ENCODE measurements at places on chromosomes 16 and 17.

GRCh38 chr17:31798205-31798724 lies 60.8 kb downstream of the COPRS start:
- DNase-seq = no peak

DNA sequence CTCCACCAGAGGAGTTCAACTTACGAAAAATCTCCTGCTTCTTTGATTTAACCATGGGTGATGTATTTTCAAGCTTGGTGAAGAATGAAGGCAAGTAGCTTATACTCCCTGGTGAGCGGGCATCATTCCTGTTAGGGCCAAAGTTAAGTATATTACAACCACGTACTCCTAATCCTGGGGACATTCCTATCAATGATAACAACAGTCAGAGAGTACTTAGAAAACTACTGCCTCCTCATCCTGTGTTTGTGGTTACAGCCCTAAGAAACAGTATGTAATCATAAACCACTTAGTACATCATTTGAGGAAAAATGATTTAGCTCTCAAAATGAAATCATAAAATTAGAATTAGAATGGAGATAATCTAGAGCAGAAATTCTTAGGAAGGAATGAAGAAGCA lies 47.3 kb downstream of the TTC19 start:
- no peak for DNase-seq

- DNase-seq = peak; percentile 91
Observed at GRCh38 chr17:60525685-60526514, at the start of gene APPBP2. TSS of gene APPBP2 (minus strand) at chr17:60526242. CDS start at chr17:60525931, 311 bp downstream.

- DNase-seq = no peak
Observed at GRCh38 chr17:80947200-80947940, 44.3 kb upstream of the CHMP6 start.

DNA sequence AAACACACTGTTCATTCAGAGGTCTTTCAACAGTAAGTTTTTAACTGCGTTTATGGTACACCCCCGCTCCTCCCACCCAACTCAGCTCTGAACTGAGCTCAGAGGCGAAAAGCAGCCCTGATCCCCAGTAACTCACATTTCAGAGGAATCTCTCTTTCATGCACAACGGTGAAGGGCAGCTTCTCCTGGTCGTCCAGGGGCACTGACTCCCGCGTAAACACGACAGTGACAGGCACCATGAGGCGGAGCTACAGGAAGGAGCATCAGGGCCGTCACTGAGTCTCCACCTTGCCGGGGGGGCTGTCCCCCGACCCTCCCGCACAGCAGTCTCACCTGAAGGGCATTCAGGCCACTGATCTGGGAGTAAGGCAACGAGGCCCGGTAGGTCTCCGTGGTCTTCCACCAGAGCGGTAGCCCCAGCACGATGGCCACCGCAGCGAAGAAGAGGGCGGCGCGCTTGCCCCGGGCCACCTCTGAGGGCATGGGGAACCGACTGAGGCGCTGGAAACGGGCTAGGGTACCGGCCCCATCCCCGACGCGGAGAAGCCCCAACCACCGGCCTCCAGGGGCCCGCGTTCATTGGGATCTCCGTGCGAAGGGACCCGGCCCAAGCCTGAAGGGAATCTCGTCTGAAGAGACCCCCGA lies 486 bp downstream of the PIGS start:
- peak; percentile 75 for DNase-seq

- DNase-seq = peak; percentile 16
Observed at GRCh38 chr16:78505544-78506366, 406.3 kb downstream of the WWOX start.

DNA sequence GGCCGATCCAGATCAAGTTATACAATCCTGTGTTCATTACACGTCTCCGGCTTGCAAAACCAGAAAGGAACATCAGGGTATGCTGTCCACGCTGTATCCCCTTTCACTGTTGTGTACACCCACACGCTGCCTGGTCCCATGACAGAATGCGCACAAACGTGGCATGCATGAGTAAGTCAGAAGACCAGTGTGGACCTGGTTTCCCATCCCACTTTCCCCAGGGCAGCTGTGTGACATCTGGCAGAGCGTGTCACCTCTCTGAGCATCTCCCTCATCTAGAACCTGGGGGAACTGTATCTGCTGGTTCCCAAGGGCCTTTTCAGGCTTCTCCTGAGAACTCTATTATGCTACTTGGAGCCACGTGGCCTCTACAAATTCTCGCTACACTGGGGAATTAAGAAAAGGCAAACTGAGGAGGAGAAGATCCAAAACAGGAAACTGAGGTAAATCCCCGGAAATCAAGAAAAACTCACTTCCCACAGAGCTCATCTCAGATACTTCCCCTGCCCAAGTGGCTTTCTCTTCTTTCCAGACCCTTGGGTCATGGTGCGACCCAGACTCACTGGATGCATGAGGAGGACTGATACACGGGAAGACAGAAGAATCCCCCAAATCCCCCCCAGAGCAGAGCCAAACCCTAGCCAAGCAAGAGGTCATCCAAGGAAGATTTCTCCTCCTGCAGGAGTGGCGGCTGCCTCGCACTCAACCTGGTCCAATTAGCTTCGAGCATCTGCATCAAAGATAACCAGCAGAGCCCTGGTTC lies 139.3 kb downstream of the GAS7 start:
- DNase-seq = no peak

DNA sequence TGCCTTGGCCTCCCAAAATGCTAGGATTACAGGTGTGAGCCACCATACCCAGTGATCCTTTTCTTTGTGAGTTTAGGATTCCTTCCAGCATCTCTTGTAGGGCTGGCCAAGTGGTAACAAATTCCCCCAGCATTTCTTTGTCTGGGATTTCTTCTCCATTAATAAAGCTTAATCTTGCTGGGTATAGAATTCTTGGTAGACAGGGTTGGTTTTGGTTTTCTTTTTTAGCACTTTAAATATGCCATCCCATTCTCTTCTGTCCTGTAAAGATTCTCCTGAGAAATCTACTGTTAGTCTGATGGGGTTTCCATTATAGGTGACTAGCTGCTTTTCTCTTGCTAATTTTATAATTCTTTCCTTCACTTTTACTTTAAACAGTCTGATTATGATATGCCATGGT lies 173.0 kb upstream of the TOM1L1 start:
- DNase-seq = peak; percentile 2

DNA sequence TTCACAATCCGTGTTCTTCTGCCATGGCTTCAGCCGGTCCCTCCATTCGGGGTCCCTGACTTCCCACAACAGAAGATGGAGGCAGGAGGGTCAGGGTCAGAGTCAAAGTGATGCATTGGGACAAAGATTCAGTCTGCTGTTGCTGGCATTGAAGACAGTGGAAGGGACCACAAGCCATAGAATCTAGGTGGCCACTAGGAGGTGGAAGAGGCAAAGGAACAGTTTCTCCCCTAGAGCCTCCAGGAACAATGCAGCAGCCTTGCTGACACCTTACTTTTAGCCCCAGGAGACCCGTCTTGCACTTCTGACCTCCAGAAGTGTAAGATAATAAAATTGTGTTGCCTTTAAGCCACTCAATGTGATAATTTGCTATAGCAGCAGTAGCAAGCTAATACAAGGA lies 55.9 kb downstream of the MFSD11 start:
- DNase-seq = peak; percentile 80

DNA sequence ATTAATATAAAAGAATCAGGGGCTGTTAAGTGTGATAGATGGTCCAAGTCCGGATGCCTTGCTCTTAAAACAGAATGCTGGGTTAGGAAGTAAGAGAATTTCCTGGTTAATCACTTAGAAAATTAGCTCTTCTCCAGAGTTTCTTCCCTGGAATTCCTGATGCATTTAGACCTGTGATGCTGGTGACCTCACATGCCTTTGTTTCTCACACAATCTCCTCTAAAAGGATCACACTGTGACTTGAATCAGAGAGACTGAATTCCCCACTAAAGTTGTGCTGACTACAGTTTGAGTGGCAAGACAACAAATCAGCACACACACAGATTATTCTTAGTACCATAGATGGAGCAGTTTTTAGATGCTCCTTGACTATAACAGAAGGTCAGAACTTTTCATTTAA lies 4.4 kb upstream of the RNF43 start:
- peak; percentile 75 for DNase-seq

DNA sequence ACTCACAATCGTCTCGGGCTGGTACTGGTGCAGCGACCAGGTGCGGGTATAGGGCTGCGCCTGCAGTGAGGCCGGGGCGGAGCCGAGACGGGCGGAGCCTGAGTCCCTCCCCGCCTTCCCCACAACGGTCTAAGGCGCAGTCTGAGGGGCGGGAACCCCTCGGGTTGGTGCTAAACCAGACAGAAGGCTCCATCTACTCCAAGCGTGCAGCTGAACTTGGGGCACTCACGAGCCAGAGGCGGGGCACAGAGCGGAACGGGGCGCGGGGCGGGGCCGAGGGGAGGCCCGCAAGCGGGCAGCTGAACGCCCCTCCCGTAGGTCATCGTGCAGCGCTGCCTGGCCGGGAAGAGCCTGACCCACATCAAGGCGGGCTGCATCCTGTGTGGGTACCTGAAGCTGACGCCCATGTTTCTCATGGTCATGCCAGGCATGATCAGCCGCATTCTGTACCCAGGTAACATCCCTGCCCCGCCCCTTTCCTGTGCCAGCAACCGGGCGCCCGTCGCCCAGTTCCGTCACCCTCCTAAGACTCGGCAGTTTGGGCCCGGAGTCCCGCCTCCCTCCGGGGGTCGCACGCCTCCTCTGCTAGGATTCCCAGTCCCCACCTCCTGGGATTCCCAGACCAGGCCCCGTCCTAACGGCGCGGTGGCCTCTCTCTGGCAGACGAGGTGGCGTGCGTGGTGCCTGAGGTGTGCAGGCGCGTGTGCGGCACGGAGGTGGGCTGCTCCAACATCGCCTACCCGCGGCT lies 5.0 kb downstream of the SLC5A2 start:
- peak; percentile 53 for DNase-seq

DNA sequence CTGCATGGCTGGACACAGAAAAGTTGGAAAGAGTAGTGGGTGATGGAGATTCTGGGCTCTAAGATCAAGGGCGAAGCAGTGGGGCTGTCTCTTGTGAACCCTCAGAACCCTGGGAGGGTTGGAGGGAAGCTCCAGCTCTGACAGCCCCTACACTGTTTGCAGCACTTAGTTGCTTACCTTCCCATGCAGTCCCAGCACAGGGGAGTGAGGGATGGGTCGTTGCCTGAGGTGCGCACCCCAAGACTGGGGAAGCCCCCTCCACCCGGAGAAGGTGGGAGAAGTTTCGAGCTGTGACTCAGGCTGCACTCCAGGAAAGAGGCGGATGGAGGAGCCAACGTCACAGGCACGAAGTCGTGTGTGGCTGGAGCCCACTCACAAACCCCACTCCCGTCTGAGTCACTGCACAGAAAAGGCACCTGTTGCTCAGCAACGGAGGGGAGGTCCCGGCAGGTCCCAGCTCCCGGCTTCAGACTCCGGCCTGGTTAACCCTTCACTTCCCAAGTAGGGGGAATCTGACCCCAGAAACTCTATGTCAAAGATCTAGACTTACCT lies 60.1 kb downstream of the AIPL1 start:
- DNase-seq = peak; percentile 49

DNA sequence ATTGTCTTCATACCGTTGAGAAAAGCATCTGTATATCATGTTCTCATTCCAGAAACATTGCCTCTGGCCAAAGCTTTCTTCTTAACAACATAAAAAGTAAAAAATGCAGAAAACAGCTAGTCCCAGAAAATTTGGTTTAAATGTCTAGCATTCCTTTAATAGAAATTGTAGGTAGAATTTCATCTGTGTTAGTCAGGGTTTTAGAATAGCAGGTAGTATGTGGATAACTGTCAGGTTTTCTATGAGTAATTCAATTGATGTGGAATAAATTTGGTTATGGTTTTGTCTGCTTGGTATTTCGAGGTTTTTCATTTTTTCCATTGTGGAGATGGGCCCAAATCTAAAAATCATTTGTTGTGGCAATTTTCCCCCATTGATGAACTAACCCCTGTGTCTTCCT lies 616.7 kb downstream of the KCNJ2 start:
- no peak for DNase-seq

- DNase-seq = peak; percentile 77
Observed at GRCh38 chr16:69131167-69131838, 1.1 kb downstream of the CHTF8 start.

- DNase-seq = no peak
Observed at GRCh38 chr16:73371584-73372319, 323.8 kb upstream of the ZFHX3 start.

DNA sequence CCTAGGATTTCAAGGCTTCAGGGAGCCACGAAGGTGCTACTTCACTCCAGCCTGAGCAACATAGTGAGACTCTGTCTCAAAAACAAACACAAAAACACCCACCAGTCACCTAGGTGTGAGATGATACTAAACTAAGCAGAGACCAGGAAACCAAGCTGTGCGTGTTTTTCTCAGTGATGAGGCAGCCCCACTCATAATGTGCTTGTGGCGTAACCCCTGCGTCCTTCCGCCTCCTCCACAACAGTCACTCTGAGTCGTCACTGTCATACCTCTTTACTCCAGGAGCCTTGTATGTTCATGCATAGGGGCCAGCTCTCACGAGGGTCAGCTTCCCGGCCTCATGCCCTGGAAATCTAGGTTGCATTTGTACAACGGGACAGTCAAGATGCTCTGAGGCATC lies 31.1 kb upstream of the SLC47A1 start:
- no peak for DNase-seq

DNA sequence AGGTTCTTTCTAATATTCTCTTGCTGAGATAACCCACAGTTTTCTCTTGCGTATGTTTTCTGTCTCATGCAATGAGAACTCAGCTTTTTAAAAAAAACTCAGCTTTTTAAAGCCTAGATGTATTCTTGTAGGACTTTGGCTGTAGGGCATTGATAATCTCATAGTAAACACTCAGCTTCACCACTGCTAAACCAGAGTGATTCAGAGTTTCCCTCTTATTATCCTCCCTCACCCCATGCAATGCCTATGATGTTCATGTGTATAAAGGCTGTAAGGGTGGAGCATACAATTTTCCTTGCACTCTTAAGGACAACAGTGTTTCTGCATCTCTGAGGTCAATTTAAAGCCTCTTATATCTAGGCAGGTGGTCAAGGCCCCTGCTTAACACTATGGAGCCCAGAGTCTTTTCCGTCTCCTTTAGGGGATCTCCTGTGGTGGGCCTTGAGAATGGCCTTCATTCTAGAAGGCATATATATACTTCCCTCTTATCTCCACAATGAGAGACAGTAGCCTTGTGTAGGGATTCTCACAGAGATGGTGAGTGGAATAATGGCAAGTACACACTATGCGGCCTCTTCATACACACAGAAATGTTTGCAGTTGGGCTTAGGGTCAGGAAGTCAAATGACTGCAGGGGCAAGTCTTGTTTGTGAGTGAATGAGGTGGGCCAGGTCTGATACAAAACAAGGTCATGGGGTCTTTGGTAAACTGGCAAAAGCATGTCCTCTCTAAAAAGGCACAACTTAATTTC lies 279.6 kb downstream of the HS3ST3A1 start:
- no peak for DNase-seq

GRCh38 chr17:49873466-49873865 lies 25.6 kb upstream of the TAC4 start:
- no peak for DNase-seq

DNA sequence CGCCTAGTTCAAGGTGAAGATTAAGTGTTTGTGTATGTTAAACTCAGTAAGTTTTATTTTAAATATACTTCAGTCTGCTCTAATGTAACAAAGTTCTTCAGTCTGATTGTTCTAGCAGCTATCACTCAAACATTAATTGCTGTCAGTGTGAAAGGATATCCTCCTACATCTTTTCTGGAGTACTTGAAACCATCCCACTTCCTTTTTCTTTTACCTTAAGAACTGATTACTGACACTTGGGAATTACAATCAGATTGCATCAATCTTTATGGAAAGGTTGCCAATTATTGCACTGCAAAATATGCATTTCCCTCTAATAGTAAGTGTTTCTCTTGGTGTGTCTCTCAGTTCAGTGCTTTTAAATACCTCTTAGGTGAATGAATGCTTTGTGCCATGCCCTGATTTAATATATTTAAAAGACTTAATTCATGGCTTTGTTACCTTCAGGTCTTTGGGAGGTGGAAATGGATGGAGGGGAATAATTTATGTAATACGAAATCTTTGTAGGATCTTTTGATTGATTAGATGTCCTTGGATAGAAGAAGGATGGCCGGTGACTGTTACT lies 16.6 kb downstream of the MRTFB start:
- no peak for DNase-seq
